CD8-positive, alpha-beta memory T cell (primary cell): ENCODE measurements at places on chromosomes 6 and 20.

GRCh38 chr6:64988148-64988547, 718.9 kb downstream of the EYS start:
- DNase-seq = no peak

GRCh38 chr6:12134581-12134980, 122.5 kb downstream of the HIVEP1 start:
- DNase-seq = no peak

- no peak for DNase-seq
Observed at GRCh38 chr6:67630146-67630545, 1004.9 kb upstream of the ADGRB3 start.

- DNase-seq = no peak
Observed at GRCh38 chr6:326896-327537, 34.7 kb downstream of the DUSP22 start.

DNA sequence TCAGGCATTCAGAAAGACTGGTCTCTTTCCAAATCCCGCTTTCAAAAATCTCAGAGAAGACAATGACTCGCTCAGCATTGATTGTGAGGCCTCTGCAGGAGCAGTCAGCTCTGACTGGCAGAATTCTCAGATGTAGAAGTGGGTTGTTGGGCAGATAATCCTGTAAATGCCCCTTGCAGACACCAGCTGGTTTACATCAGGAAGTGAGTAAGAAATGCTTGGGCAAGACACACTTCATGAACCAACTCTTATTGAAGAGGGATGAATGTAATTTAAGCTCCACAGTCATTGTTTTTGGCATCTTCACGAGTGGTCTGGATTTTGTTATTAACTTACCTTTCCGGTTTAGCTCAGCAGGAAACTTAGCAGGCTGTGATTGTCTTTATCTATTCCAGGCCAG, 166.6 kb downstream of the PLCB4 start:
- DNase-seq = no peak

DNA sequence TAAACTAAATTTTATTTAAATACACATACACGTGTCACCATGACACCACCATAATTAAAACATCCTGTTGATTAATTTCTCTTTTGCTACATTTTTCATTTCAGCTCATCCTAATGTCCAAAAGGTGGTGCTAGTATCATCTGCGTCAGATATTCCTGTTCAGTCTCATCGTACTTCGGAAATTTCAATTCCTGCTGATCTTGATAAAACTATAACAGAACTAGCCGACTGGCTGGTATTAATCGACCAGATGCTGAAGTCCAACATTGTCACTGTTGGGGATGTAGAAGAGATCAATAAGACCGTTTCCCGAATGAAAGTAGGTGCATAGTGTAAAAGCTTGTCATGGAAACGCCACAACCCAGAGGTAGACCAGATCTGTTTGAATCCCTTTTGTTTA, 263.4 kb downstream of the UTRN start:
- DNase-seq = no peak

DNA sequence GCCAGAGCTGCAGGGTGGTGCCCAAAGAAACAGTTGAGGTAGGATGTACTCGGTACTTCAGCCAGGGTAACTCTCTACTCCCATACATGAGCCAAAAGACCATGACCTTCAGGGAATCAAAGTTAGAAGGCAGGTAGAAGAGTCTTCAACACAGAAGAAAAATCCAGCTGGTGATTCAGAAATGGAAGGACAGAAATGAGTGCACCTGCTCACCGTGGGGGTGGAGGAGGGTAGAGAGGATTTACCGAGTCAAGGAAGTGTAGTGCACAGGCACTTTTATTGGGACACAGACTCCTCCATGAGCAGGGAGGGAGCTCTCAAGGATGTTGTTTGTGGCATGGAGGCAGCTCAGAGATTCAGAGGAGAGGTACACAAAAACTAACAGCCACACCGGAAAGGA, 330.3 kb upstream of the PRDM1 start:
- DNase-seq = no peak

DNA sequence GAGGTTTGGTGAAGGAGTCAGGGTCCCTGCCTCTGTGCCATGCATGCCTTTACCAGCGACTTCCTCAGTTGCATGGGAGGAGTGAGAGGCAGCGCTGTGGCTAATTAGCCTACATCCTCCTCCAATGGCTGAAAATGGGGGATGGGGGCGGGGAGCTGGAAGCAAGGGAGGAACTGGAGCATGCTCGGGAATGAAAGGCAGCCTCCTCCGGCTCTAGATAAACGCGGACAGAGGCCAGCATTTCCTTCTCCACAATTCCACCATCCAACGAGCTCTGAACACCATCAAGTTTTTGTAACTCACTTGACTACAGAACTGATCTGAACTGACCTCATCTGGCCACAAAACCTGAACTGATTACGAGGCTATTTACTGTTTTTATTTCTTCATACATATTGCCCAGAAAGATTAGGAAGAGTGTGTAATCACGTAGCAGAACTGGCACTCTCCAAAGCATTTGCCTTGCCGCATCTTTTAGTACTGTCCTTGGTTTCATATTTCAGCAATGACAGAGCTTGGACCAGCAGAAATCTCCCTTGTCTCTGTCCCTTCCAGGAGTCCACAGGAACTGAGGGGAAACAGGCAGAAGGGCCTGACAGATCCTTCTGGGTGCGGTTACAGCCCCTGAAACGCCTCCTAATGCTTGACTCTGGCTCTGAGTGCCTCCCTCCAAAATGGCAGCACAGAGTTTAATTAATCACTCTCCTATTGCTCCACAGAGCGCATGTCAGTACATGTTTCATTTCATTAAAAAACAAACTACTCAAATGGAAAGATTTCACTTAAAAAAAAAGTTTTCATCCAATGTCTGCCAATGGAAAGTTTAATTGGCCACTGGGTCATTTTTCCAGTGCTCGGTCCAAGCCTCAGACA, 58.2 kb upstream of the TRAF3IP2 start:
- no peak for DNase-seq

GRCh38 chr6:20403766-20404640, 2.3 kb downstream of the E2F3 start:
- DNase-seq = peak; percentile 64

- DNase-seq = no peak
Observed at GRCh38 chr6:123042401-123042800, 46.4 kb downstream of the CLVS2 start.

DNA sequence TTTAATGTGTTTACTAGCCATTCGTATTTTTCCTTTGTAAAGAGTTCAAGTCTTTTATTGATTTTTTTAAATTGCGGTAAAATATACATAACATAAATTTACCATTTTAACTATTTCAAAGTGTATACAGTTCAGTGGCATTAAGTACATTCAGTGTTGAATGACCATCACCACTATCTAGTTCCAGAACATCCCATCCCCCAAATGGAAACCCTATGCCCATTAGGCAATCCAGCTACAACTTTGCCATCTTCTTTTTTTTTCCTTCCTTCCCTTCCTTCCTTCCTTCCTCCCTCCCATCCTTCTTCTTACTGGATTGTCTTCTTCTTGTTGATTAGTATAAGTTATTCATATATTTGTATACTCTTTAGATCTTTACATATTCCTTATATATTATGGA, 8.6 kb downstream of the LPIN3 start:
- DNase-seq = no peak

GRCh38 chr6:39029156-39030011, 19.2 kb upstream of the GLP1R start:
- no peak for DNase-seq

DNA sequence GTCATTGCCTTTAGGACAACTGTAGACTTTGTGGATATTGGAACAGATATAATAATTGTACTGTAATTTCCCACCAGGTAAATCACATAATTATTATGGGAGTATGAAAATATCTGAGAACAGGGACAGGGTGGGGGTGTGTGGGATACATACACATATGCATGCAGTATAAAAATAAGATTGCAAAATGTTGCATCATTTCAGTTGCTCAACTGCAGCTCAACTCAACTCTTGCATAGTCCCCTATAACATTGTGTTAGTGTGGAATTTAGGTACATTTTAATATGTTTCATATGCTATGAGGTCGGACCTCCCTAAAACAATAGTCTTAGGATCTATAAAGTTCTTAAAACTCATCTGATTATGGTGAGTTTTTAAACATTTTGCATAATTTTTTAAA, 275.0 kb upstream of the FLRT3 start:
- DNase-seq = no peak

DNA sequence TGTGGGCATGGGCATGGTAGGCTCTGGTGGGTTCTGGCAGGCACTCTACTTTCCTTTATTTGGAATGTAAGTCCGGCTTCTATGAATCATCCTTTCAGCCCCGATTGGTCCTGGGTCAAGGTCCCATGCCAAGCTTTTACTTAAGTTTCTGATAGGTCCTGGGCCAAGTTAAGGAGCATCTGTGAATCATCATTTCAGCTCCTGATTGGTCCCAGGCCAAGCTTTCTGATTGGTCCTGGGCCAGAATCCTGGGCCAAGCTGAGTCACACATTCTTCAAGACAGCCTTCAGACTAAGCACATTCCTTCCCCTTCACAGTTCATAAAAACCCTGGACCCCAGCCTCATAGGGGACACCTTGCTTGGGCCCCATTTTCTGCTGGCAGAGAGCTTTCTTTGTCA, 231.0 kb upstream of the EYS start:
- DNase-seq = no peak
